Stimulated activated CD8-positive, alpha-beta memory T cell treated with anti-CD3 and anti-CD28 coated beads, Interleukin-15, amount 100 ng/mL, for 1 hour (primary cell): ENCODE measurements at places on chromosomes 7 and 10.

DNA sequence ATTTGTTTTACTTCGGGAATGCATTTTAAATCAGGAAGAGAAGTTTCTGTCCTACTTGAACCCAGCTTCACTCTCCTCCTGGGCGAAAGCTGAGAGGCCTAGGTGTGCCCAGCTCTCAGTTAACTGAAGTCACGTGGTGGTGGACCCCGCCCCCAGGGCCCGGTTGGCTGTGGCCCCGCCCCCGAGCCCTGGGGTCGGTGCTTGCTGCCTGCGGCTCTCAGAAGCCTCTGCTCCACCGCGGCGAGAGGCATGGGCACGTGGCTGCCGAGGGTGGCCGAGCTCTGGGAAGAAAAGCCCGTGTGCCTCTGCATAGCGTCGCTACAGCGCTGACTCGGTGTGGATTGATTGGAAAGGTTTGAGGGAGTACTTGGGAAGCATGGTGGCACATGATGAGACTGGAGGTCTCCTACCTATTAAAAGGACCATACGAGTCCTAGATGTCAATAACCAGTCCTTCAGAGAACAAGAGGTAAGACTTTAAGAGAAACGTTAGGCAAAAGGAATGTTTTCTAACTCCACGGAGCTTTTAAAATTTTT, 34.1 kb downstream of the NET1 start:
- peak; percentile 58 for DNase-seq

DNA sequence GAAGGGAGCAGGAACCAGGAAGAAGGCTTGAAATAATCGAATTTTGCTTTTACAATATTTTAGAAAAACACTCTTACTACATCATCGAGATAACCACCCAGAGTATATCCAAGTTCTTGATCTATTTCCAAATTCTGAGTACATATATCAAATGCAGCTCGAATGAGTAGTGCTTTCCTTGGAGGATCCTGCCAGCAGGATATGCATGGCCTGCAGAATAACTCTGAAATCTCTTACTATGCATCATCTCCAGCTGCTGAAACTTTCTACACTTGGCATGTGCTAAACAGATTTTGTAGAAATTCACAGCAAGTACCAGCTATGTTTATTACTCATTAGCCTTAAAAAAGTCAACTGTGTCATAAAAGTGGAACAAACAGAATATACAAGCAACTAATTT, 44.0 kb upstream of the ANK3 start:
- DNase-seq: no peak

GRCh38 chr10:79246209-79246581, 101.1 kb upstream of the PPIF start:
- DNase-seq: no peak

- no peak for DNase-seq
Observed at GRCh38 chr10:11175823-11176243, 158.2 kb downstream of the CELF2 start.

GRCh38 chr10:116209781-116210180, 63.2 kb downstream of the GFRA1 start:
- no peak for DNase-seq

DNA sequence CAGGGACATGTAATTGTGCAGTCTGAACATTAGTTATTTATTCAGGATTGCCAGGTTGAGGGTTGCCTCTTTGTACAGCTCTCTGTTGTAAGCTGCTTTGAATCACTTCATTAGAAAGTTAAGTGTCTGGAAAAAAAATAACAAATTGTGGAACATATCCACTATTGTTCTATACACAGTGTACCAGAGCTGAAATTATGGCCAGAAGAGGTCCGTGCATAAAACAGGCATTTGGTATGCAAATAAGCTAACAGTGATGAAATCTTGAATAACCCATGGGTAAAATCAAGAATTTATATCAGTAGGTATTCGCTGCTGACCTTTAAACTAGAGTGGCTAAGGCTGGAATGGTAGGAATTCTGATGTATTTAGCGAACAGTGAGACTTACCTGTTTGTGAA, 152.1 kb downstream of the LHFPL3 start:
- no peak for DNase-seq

GRCh38 chr10:104324221-104324686, 14.0 kb downstream of the ITPRIP start:
- no peak for DNase-seq

DNA sequence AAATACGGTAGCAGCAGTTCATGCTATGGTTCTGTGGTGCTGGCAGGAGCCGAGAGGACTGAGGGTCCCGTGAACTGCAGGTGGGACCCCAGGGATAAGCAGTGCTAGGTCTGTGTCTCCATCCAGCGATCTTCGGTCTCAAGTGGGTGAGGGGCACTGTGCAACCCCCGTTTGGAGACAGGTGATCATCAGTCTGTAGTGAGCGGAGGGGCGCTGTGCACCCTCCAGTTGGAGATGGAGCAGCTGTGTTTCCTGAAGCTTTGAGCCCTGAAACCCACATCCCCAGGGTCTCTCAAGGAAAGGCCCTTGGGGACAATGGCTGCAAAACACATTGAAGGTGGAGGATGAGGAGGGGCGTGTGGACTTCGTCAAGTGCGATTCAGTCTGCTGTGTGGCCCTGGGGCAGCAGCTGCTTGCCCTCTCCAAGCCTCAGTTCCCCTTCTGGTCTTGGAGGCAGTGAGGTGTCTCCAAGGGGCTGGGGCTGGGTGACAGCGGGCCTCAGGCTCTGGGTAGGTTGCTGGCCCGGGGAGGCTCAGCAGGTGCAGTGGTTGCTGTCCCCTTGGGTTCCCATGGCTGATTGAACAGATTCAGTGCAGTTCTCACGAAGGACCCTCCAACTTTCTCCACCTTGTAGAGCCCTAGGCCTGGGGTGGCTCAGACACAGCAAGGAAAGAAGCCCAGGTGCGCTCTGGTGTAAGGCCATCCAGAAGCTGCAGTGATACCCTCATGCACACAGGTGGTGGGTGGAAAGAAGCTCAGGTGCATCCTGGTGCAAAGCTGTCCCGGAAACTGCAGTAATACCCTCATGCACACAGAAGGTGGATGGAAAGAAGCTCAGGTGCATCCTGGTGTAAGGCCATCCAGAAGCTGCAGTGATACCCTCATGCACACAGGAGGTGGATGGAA, 160.6 kb downstream of the ADARB2 start:
- DNase-seq: no peak

- DNase-seq: no peak
Observed at GRCh38 chr10:106582291-106582690, 582.2 kb downstream of the SORCS1 start.

- no peak for DNase-seq
Observed at GRCh38 chr7:43942997-43943396, 16.8 kb downstream of the UBE2D4 start.

DNA sequence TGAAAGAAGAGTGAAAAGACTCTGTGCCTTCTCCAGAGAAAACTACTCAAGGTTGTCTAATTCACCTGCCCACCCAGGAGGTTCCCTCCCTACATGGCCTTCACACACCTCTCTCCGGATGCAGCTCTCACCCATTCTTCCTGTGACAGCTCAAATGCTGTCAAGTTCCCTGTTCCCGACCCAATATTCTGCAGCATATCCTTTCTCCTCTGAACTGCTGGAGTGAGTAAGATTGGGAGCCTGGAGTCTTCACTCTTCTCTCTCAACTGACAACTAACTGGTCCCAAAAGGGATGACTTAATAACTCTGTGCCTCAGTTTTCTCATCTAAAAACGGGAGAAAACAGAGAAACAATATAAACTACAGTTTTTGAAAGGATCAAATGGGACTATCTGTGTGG, 5.1 kb downstream of the TMEM26 start:
- DNase-seq: no peak

- no peak for DNase-seq
Observed at GRCh38 chr10:90417476-90418210, 440.2 kb downstream of the HTR7 start.

DNA sequence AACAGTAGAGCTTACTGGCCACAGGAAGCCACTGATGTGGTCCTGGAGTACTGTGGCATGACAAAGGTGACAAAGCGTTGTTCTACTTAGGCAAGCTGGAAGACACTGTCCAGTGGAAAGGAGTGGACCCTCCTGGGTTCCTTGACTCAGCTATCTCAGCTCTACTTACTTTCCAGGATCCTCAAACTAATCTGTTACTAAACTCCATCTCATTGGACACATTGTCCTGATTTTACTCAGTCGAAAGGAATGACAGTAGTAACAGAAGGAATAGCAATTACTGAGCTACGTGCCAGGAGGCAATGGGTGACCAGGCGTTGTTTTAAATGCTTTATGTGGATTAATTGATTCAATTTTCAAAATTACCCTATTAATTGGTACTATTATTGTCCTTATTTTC, 41.6 kb downstream of the ABLIM1 start:
- DNase-seq: no peak

DNA sequence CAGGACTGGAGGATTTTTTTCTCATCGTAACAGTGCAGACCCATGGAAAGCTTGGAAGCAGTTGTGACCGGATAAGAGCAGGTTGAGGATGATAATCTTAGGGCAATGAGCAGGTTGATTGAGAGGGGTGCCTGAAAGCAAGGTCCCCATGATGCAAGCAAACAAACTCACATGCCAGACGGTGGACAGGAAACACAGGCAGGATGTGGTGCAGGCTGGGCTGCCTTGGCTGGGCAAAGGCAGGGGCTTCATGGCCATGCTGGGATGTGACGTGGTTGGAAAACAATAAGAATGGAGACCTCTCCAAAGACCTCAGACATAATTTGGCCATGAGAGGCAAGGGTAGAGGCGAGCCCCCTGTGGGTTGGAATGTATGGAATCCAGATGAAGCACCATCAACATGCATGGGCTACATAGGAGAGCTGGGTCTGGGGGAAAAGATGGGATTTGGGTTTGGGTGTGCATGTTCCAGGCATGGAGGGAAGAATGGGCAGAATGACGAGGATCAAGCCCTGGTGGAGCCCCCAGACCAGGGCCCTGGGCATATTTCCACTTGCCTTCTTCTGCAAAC, 58.3 kb downstream of the IKZF1 start:
- no peak for DNase-seq

GRCh38 chr7:130996833-130997231, 262.8 kb upstream of the KLF14 start:
- DNase-seq: no peak

- DNase-seq: no peak
Observed at GRCh38 chr7:143480501-143480900, 2.8 kb downstream of the TAS2R41 start.

- no peak for DNase-seq
Observed at GRCh38 chr10:76117949-76118348, 686.5 kb downstream of the LRMDA start.

DNA sequence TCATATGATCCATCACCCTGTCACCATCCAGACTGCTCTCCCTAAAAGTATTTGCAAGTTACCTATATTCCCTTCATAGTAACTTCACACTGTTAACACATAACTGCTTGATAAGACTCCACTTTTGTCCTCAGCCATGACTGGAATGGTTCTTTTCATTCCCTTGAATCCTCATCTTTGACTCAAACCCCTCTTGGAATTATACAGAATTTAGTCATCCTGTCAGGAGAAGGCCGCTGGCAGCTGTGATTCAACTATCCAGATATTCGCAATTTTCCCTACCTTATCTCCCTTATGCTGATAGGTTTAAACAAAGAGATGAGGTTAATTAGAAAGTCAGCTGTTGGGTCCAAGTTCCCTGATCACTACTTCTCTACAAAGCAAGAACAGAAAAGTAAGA, 143.0 kb upstream of the HPS1 start:
- DNase-seq: no peak

- DNase-seq: peak; percentile 23
Observed at GRCh38 chr7:142557971-142558582, 191.2 kb upstream of the PRSS1 start.

DNA sequence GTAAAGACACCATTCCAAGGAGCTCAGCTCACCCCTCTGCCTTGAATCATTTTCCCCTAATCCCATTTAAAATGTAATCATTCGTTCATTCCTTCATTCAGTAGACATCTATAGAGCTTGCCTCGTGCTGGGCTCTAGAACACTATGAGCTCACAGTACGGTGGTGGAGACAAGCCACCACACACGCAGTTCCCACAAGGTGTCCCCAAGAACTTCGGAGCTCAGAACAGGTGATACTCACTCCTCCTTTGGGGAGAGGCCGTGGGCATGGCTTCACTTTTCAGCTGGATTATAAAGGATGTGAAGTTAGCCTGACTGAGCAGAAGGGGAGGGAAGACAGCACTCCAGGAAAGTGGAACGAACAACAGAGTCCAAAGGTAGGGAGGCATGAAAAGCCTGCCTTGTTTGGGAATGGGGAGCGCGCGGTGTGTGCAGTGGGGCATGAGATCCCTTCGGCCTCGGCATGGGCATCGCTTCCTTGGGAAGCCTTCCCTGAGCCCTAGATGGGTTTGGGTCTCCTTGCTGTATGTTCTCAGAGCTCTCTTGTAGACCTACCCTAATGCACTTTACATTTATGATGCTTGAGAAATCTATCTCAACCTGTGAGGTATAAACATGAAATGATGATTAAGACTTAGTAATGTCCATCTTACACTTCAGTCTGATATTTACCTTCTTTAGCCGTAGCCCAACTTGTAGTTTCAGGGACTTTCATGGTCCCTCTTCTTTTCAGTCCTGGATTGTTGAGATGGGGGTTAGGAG, 809 bp upstream of the OGA start:
- no peak for DNase-seq

GRCh38 chr7:47227762-47228177, 354.1 kb downstream of the TNS3 start:
- DNase-seq: no peak

DNA sequence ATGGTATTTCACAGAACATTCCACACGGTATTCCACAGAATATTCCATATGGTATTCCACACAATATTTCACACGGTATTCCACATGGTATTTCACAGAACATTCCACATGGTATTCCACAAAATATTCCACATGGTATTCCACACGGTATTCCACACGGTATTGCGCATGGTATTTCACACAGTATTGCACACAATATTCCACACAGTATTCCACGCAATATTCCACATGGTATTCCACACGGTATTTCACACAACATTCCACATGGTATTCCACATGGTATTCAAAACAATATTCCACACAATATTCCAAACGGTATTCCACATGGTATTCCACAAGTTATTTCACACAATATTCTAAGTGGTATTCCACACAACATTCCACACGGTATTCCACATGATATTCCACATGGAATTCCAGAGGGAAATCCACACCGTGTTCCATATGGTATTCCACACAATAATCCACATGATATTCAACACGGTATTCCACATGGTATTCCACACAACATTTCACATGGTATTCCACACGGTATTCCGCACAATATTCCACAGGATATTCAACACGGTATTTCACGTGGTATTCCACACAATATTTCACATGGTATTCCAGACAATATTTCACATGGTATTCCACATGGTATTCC, 136.7 kb upstream of the CHST15 start:
- DNase-seq: no peak

DNA sequence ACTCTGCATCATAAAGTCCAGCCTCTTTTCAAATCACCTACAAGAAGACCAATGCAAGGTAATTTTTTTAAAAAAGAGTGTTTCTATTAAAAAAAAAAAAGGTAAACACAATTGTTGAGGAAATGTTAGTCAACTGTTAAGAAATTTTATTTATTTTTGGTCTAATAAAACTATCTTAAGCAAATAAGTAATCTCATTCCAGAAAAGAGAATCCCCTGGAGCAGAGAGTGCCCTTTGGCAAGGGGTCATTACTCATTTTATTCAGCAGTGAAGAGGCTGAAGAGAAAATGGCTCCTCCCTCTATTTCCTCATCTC, 63.4 kb upstream of the GSDME start:
- no peak for DNase-seq

GRCh38 chr7:127258111-127258510, 5.4 kb upstream of the GRM8 start:
- DNase-seq: no peak

GRCh38 chr10:73889014-73889413, 14.7 kb upstream of the CAMK2G start:
- no peak for DNase-seq

GRCh38 chr10:1425879-1426278, 311.4 kb downstream of the ADARB2 start:
- no peak for DNase-seq
